NCI-H82 (cell line): ENCODE measurements at places on chromosomes 11 and 22.

DNA sequence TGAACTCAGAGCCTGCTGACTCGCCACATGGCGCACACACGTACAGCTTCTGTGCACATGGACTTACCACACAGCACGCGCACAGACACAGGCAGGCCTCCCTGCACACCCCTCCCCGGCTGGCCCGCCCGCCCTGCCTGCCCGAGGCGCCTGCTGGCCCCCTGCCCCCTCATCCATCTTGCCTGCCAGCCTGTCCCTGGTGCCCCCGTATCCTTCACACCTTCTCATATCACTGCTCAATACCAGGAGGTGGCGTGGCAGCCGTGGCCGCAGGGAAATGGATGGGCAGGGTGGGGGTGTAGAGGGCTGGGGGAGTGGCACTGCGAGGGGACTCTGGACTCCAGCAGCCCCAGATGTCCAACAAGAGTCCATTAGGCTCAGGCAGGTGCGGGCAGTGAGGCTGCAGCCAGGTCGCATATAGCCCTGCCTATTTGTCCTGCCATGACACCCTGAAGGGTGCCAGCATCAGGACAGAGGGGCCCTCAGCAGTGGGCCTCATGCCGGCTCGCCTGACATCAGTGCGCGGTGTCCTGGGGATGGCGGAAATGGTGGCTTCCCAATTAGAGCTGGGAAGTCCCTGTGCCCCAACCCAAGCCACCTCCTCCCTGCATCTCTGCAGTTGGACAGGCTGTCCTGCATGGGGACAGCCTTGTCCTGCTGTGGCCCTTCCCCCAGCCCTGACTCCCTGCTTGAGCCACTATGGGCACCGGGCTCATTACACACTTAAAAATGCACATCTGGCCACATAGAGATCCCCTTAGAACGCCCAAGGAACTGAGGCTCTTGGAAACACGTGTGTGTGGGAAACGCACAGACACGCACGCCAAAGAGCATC is 2.0 kb upstream of the TBX10 start:
- DNase-seq = no peak

DNA sequence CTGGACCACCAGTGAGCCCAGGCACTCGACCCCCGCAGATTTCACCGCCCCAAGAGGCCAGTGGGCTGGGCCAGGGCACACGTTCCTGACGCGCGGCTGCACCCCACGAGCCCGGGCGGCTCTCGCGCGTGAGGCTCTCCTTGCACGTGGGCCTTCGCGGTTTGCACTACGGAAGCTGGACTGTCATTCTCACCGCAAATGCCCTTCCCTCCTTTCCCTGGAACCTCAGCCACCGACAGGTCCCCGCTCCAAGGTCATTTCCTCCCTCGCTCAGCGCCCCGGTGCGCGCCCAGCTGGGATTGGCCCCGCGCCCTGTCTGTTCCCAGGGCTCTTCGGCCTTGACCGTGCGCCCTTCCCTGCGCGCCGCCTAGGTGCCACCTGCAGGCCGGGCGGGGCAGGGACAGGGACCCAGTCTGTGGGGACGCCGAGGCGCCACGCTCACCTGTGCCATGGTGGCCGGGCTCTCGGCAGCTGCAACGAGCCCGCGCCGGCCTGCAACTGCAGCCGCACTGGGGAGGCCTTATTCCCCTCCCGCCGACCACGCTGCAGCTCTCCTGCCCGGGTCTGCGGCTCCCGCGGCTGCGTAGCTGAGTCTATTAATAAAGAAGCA is 2.1 kb upstream of the CPT1A start:
- DNase-seq = peak; percentile 68

GRCh38 chr11:74791333-74792100 is 42.9 kb downstream of the RNF169 start:
- no peak for DNase-seq

DNA sequence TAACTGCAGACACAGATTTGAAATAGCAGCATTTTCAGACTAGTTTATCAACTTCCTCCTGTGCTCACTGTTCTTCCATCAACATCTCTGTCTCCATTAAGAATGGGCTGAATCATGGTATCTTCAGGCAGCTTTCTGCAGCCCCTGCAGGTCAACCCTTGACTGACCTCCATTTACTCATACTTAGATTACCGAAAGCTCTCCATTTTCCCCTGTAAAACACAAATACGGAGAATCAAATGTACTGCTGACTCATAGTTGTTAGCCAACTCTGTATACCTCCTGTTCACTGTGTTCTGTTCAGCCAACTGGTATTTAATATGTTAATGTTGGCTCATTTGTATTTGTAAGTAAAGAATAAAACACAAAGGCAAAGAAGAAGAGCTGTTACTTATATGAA is 364.0 kb downstream of the CASP12 start:
- no peak for DNase-seq

GRCh38 chr11:19059833-19060232 is 684 bp downstream of the MRGPRX2 start:
- no peak for DNase-seq

DNA sequence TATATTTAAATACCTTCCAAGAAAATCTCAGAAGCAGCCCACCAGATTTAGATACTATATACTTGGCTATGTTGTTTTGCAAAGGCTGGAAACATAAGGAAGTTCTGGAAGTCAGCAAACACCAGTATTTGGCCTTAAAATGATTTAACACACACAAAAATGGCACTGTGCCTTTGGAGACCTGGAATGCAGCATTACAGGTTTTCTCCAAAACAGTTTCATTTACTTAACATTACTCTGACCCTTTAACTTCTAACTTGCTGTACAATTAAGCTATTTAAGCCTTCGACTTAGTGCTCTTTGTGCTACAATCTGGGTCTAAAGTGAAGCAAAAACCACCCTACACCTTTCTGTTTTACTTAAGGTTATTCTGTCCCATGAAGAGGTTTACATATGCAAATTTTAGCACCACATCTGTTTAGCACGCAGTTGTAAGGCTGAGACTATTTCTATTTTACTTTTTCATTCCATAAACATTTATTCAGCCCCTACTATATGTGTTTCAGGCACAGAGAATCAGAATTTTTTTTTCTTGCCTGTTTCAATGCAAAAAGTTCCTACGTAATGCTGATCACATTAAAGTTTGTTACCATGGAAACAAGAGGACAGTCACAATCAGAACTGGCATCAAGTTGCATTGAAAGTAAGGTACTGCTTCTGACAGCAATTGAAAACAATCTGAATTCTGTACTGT is 70.3 kb downstream of the MAML2 start:
- DNase-seq = no peak

GRCh38 chr22:30038219-30038618 is 42.0 kb upstream of the HORMAD2 start:
- no peak for DNase-seq
